ENCODE measurements at places on chromosomes 5 and 9.

GRCh38 chr5:40736103-40736875 lies 19.5 kb downstream of the TTC33 start:
- DNase-seq = no peak

- no peak for DNase-seq
Observed at GRCh38 chr5:56029457-56029856, 34.7 kb upstream of the IL6ST start.

DNA sequence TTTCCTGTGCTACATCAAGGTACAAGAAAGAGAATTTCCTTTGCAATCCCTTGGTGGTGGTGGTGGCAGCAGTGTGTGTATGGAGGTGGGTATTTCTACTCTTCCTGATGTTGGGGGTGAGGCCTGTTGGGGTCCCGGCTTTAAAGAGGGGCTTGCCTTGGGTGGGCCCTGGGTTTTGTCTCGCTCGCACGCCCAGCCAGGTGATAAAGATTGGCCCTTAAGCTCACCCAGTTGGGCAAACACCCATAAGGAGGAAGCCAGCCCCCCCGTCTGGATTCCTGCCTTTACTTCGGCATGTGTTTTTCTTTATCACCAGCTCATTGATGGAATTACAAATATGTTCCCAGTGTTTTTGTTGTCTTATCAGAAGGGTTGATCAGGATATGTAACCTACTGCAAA lies 16.0 kb upstream of the SARDH start:
- no peak for DNase-seq

DNA sequence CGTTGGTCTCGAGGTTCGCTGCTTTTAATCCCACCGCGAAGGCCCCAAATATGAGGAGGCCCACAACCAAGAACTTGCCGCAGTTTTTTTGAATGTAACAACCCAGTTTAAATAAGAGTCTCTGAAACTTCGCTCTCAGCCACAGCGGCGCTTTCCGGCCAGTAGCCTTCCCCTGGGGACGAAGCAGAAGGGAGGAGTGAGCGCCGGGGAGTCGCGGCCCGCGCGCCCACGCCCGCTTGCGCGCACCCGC lies 10.4 kb downstream of the PTCH1 start:
- no peak for DNase-seq

DNA sequence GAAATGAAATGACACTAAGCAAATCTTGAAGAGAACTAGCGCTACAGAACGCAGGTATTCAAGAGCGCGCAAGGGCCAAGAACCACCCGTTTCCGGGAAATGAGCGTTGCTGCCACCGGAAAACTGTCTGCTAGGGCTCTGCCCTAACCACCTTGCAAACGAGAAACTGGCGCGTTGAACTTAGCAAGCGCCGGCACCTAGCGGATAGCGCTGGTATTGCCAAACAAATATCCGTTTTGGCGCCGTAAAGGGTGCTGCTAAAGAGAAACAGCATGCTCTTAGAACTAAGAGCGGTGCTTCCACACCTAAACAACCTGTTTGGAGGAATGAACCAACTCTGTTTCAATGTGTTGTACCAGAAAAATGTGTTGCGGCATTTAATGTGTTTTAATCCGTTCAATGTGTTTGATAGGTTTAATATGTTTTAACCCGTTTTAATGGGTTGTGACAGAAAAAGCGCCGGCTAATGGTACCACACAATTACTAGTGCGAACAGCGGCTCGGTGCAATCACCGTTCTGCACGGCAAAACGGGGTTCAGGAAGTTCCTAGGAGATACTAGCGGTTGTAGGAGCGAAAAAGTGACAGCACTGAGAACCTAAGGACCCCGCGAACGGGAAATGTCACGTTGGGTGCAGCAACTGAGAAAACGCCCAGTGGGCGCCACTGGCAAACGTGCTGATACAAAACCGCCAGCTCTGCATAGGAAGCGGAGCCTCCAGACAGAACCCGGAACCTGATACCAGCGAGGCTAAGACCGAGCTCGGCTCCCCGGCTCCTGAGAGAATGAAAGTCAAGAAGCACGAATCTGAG lies at the start of gene ANXA2R:
Gene ANXA2R (minus strand): TSS at position 33 of the 812 bp plus-strand sequence. CDS start 273 bp downstream, outside the sequence.
- DNase-seq = no peak

DNA sequence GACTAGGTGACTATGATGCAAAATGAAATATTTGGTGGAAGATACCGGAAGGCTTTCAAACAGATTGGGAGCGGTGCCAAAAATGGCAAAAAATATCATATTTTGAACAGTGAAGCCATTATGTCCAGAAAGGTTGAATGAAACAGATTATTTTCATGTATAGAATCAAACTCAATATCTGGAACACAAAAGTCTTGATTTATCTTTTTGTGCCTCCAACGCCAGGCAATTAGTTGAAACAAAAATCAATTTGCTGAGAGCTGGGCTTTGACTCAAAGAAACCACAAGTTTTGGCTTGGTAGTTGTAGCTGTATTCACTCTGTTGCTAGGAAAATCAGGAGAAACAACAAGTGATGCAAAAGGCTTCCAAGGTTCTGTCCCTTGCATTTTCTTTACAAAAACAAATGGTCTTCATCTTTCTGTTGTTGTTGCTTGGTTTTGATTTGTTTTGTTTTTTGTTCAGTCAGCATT lies 421.7 kb upstream of the TYRP1 start:
- DNase-seq = no peak

Data from 8988T (cell line).